ENCODE measurements at places on chromosomes 2 and 18. TPM values are rescaled to one million over a fixed set of nuclear protein-coding genes. Genes with fewer than 3 reads are reported as not detected.
A peak's percentile ranks its signal among the peaks of the same experiment; 100 is the strongest.

DNA sequence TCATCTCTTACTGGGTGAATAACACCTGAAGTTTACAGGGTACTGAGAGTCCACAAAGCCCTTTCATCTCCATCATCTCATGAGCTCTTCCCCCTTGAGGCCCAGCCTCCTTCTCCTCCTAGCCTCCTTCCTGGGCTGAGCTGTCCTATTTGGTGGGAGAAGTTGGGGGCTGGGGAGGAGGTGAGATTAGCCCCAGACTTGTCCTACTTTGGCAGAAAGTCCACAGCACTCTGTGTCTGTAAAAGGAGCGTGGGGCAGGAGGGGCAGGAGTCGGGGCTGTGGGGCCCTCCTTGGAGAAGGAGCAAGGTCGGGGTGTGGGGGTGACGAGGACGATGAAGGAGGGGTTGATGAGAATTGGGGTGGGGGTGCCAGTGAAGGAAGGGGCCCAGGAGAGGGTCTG, 10.0 kb upstream of the DES start:
- H3K4me1 ChIP-seq, result no peaks in the 10 kb centered on the region
- no peak overlapping the region for H3K27ac ChIP-seq
- peaks cover 13% of the 10 kb centered on the region for H3K27me3 ChIP-seq
- H3K36me3 ChIP-seq, result no peaks in the 10 kb centered on the region
- no peak overlapping the region for H3K4me3 ChIP-seq

Gene ACVR1C
- total RNA-seq, result 2.1 TPM

- peaks cover 20% of the 10 kb centered on the region for H3K27me3 ChIP-seq
- no peak for DNase-seq
- no peaks in the 10 kb centered on the region for H3K4me1 ChIP-seq
- H3K27ac ChIP-seq, result no peak overlapping the region
Observed at GRCh38 chr2:14998546-14998945, 366.0 kb downstream of the LRATD1 start.

Gene BBS5
- 2.8 TPM for total RNA-seq

- H3K27me3 ChIP-seq, result peaks cover 25% of the 10 kb centered on the region
- peak within 1 kb of the TSS; percentile 59 for H3K4me3 ChIP-seq
- H3K36me3 ChIP-seq, result peaks cover 20% of the 10 kb centered on the region
- H3K4me1 ChIP-seq, result peaks cover 18% of the 10 kb centered on the region
- DNase-seq, result peak; percentile 37
- peak within 1 kb of the TSS; percentile 22 for H3K27ac ChIP-seq
Observed at GRCh38 chr2:102141970-102142828, at the start of gene IL1R1. Gene IL1R1, plus strand, starts transcription at chr2:102142746. Its CDS starts 14,979 bp downstream, at chr2:102157725.

DNA sequence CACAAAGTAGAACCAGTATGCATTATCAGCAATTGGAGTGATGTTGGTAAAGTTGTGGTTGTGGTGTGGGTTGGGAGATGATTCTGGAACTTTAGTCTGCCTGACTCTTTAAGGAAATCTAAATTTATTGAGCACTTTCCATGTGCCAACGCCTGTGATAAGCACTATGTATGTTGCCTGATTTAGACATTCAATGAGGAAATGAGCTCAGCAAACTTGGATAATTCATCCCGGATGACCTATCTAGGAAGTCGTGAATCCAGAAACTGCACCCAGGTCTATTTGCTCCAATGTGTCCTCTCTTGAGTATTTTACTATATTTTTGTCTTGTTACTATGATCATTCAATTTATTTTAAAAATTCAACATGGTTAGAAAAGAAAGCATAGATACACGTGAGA, 400.8 kb upstream of the MMADHC start:
- no peaks in the 10 kb centered on the region for H3K36me3 ChIP-seq
- H3K4me3 ChIP-seq, result no peak overlapping the region
- no peak for DNase-seq
- no peak overlapping the region for H3K27ac ChIP-seq
- H3K27me3 ChIP-seq, result no peaks in the 10 kb centered on the region

- peak overlapping the region; percentile 28 for H3K27ac ChIP-seq
- peaks cover 6% of the 10 kb centered on the region for H3K36me3 ChIP-seq
- H3K27me3 ChIP-seq, result no peaks in the 10 kb centered on the region
Observed at GRCh38 chr2:45857867-45858520, 206.5 kb downstream of the PRKCE start.

Gene LHCGR
- not detected for total RNA-seq

GRCh38 chr18:23136326-23137096, 1.2 kb downstream of the CABLES1 start:
- peaks cover 16% of the 10 kb centered on the region for H3K4me1 ChIP-seq
- DNase-seq, result peak; percentile 37
- peaks cover 51% of the 10 kb centered on the region for H3K27me3 ChIP-seq
- peak overlapping the region; percentile 26 for H3K4me3 ChIP-seq
- H3K27ac ChIP-seq, result no peak overlapping the region

Gene COL5A2
- 2.2 TPM for total RNA-seq

Gene RESP18
- total RNA-seq, result not detected

- DNase-seq, result no peak
- H3K4me1 ChIP-seq, result no peaks in the 10 kb centered on the region
- H3K27me3 ChIP-seq, result peaks cover 11% of the 10 kb centered on the region
Observed at GRCh38 chr2:216714376-216714775, 19.0 kb upstream of the IGFBP5 start.

Gene CCL20
- total RNA-seq, result not detected

GRCh38 chr18:76993085-76993382, 139.5 kb downstream of the MBP start:
- H3K27ac ChIP-seq, result no peak overlapping the region
- H3K4me3 ChIP-seq, result no peak overlapping the region
- H3K27me3 ChIP-seq, result peaks cover 7% of the 10 kb centered on the region
- no peaks in the 10 kb centered on the region for H3K4me1 ChIP-seq
- H3K36me3 ChIP-seq, result no peaks in the 10 kb centered on the region

Gene CXCR1
- 0.14 TPM for total RNA-seq

GRCh38 chr2:88865801-88866371, 174.4 kb downstream of the RPIA start:
- no peak overlapping the region for H3K27ac ChIP-seq
- DNase-seq, result no peak
- peak overlapping the region; percentile 16 for H3K4me3 ChIP-seq

Gene EGR4
- total RNA-seq, result not detected

- no peaks in the 10 kb centered on the region for H3K27me3 ChIP-seq
- no peaks in the 10 kb centered on the region for H3K4me1 ChIP-seq
- H3K27ac ChIP-seq, result no peak overlapping the region
- DNase-seq, result no peak
Observed at GRCh38 chr2:223123855-223124610, 72.0 kb downstream of the KCNE4 start.

Gene OR6B2
- total RNA-seq, result not detected

DNA sequence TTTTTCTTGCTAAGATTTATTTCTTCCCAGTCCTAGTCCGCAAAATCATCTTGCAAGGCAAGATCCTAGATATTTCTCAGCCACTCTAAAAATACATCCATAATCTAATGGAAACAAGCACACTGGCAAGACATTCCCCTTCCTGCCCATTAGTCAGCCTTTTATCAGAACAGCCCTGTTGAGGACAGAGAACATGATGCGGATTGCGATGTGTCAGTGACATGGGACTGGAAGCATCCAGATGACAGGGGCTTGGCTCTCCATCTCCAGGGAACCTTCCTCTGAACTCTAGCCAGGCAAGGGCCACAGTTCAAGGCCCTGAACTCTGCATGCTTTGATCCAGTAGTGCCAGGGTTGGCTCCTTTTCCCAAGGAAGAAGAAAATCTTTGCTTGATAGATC, 70.0 kb downstream of the VSNL1 start:
- H3K36me3 ChIP-seq, result no peaks in the 10 kb centered on the region
- no peak overlapping the region for H3K27ac ChIP-seq
- H3K4me1 ChIP-seq, result peaks cover under 1% of the 10 kb centered on the region
- no peak overlapping the region for H3K4me3 ChIP-seq
- DNase-seq, result no peak

- no peak overlapping the region for H3K4me3 ChIP-seq
- H3K4me1 ChIP-seq, result no peaks in the 10 kb centered on the region
- H3K27me3 ChIP-seq, result no peaks in the 10 kb centered on the region
- DNase-seq, result no peak
- peaks cover 6% of the 10 kb centered on the region for H3K36me3 ChIP-seq
Observed at GRCh38 chr18:35355140-35355618, 11.0 kb upstream of the ZNF24 start.

DNA sequence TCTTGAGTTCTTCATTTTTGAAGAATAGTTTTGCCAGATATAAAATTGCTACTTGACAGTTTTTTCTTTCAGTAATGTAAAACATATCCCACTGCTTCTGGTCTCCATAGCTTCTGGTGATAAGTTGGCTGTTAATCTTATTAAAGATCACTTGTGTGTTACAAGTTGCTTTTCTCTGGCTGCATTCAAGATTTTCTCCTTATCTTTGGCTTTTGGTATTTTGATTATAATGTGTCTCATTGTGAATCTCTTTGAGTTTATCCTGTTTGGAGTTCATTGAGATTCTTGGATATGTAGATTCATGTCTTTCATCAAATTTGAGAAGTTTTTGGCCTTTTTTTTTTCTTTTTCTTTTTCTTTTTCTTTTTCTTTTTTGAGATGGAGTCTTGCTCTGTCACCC, 20.2 kb upstream of the ADNP2 start:
- H3K27me3 ChIP-seq, result peaks cover 5% of the 10 kb centered on the region
- H3K4me3 ChIP-seq, result no peak overlapping the region
- peaks cover 1% of the 10 kb centered on the region for H3K36me3 ChIP-seq
- no peak overlapping the region for H3K27ac ChIP-seq
- no peak for DNase-seq

DNA sequence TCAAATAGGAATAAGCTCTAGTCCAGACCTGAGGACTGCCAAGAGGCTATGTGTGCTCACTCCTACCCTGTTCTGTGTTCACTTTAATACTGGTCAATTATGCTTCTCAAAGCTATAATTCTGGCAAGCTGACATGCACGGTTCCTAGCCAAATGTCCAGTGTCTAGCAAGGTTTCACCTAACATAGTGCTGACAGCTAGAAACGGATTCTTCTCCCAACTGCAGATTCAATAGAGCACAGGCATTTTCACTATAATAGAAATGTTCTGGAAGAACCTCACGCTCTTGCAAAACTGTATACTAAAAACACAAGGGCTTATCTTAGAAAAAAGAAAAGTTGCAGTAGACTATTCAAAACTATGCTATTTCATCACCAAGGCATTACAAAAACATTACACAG, 45.1 kb downstream of the HDAC4 start:
- no peak overlapping the region for H3K27ac ChIP-seq
- H3K27me3 ChIP-seq, result no peaks in the 10 kb centered on the region
- no peak overlapping the region for H3K4me3 ChIP-seq
- H3K36me3 ChIP-seq, result peaks cover 45% of the 10 kb centered on the region

GRCh38 chr2:201132518-201132917, 16.6 kb downstream of the CFLAR start:
- H3K4me3 ChIP-seq, result peak overlapping the region; percentile 30
- H3K4me1 ChIP-seq, result peaks cover 53% of the 10 kb centered on the region
- H3K27me3 ChIP-seq, result no peaks in the 10 kb centered on the region
- DNase-seq, result no peak
- peak overlapping the region; percentile 57 for H3K27ac ChIP-seq

- H3K4me1 ChIP-seq, result no peaks in the 10 kb centered on the region
- no peaks in the 10 kb centered on the region for H3K36me3 ChIP-seq
- no peak overlapping the region for H3K27ac ChIP-seq
- no peak for DNase-seq
- no peak overlapping the region for H3K4me3 ChIP-seq
Observed at GRCh38 chr2:207895274-207895860, 125.7 kb upstream of the FZD5 start.

- H3K4me3 ChIP-seq, result peak overlapping the region; percentile 50
- H3K27ac ChIP-seq, result peak overlapping the region; percentile 81
- H3K36me3 ChIP-seq, result peaks cover 55% of the 10 kb centered on the region
- no peak for DNase-seq
Observed at GRCh38 chr2:234279637-234280036, 217.2 kb downstream of the ARL4C start.

DNA sequence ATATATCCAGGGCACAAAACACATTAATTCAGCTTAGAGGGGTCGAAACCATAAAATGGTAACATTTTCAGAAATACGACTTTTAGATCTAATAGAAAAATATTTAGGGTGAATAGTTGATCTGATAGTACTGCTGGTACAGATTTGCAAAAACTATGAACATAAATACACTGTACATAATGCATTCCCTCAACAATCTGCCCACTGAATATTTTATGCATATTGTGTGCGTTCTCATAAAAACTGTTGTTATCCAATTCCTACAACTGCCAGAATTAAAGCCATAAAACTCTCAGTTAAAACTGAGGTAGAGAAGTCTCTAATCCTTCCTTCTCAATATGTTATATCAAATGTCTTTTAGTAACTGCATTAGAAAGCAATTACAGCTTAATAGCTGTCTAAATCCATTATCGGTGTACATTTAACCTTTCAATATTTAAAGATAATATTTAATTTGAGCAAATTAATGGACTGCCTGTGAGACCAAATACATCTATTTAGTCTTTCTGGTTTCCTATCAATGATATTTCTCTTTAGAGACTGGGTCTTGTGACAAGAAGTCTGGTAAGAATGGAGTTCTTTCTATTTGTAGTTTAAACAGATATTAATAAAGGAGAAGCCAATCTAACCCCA, 32.5 kb downstream of the TCF4 start:
- no peak overlapping the region for H3K4me3 ChIP-seq
- peaks cover 1% of the 10 kb centered on the region for H3K27me3 ChIP-seq
- no peak overlapping the region for H3K27ac ChIP-seq
- H3K4me1 ChIP-seq, result no peaks in the 10 kb centered on the region
- H3K36me3 ChIP-seq, result no peaks in the 10 kb centered on the region

GRCh38 chr2:107001551-107001950, 115.6 kb upstream of the ST6GAL2 start:
- no peaks in the 10 kb centered on the region for H3K36me3 ChIP-seq
- no peak overlapping the region for H3K4me3 ChIP-seq
- DNase-seq, result no peak
- H3K27me3 ChIP-seq, result no peaks in the 10 kb centered on the region
- H3K4me1 ChIP-seq, result no peaks in the 10 kb centered on the region

GRCh38 chr2:62506421-62506750, 391 bp upstream of the TMEM17 start:
- H3K27me3 ChIP-seq, result peaks cover 38% of the 10 kb centered on the region
- peak overlapping the region; percentile 80 for H3K4me3 ChIP-seq
- H3K27ac ChIP-seq, result no peak overlapping the region
- no peaks in the 10 kb centered on the region for H3K36me3 ChIP-seq

Gene NEU4
- not detected for total RNA-seq

DNA sequence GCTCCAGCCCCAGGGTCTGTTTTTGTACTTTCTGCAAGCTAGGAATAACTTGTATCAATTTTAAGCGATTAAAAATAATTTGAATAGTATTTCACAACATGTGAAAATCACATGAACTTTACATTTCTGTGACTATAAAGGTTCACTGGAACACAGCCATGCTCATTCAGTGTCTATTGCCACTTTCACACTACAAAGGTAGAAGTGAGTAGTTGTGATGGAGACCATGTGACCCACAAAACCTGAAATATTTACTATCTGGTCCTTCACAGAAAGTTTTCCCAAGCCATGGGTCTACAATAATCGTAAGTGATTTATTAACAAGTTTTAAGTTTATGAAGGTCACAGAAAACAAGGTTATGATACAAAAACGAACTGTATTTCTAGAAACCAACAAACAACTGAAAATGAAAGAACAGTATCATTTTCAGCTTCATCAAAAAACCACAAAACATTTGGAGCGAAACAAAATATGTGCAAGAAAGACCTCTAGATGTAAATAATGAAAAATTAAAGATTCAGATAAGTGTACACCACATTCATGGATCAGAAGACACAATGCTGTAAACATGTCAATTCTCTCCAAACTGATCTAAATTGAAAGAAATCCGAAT, 68.9 kb upstream of the DNER start:
- no peaks in the 10 kb centered on the region for H3K27me3 ChIP-seq
- peaks cover 16% of the 10 kb centered on the region for H3K36me3 ChIP-seq
- H3K4me3 ChIP-seq, result no peak overlapping the region
- DNase-seq, result no peak

Measured in activated naive CD8-positive, alpha-beta T cell treated with anti-CD3 and anti-CD28 coated beads, Interleukin-2, amount 10 ng/mL, durations not matched to agents 7 days and 5 days (primary cell).